ENCODE measurements at places on chromosomes 13 and 19.

GRCh38 chr19:50851620-50852019 lies 3.1 kb upstream of the KLK3 start:
- no peak for DNase-seq

DNA sequence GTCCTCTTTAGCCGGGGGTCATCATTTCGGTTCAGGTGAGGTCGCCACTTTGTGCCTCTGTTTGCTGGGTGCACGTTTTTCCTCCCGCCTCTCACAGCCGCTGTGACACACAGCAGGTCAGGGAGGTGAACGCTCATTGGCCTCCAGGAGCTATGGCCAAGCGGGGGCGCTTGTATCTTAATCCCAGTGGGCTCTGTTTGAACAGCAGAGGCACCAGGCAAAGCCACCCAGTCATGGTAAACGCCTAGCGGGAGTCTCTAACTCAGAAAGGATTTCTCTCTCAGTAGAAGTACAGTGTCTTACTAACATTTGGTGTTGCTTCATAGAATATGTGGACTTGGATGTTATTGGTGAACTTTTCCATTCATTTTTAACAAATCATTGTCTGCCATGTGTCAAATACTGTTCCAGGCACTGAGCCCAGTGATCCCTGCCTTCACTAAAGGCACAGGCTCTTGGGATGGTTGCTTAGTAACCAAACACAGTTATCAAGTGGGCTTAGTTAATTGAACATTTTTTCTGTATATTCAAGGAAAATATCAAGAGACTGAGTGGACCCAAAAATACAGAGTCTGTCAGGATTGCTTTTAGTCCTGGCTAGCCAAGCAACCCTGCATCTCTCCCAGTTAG lies 186.7 kb downstream of the STK24 start:
- peak; percentile 3 for DNase-seq

DNA sequence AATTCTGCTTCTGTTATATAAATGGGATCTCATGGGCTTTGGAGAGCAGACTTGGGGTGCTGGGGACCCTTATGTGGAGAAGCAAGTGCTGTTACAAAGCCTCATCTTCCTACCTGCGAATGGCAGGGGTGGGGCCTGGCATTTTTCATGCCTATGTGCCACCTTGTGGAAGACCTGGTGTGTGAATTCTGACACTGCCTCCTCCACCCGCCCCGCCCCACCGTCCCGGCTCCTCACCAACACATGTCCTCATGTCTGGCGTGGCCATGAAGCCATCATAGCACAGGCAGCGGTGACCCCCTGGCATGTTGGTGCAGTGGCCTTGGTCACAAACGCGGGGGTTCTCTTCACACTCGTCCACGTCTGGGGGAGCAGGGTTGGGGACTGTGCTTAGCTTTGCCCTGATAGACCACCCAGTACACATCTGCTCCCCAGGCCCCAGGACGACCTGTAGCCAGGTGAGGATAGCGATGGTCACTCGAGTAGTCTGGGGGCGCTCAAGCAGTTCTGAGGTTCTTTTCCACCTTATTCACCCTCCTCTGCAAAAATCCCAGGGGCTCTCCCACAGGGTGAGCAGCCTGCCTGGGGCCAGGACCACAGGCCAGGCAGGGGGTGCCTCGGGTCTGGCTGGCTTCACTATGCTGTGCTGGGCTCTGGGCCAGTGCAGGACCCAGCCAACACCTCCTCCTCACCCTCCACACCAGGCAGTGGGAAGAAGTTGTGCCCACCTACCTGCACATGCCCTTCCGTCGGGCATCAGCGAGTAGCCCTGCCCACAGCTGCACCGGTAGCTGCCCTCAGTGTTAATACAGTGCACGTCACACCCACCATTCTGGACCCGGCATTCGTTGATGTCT lies 32.7 kb downstream of the FBN3 start:
- no peak for DNase-seq

DNA sequence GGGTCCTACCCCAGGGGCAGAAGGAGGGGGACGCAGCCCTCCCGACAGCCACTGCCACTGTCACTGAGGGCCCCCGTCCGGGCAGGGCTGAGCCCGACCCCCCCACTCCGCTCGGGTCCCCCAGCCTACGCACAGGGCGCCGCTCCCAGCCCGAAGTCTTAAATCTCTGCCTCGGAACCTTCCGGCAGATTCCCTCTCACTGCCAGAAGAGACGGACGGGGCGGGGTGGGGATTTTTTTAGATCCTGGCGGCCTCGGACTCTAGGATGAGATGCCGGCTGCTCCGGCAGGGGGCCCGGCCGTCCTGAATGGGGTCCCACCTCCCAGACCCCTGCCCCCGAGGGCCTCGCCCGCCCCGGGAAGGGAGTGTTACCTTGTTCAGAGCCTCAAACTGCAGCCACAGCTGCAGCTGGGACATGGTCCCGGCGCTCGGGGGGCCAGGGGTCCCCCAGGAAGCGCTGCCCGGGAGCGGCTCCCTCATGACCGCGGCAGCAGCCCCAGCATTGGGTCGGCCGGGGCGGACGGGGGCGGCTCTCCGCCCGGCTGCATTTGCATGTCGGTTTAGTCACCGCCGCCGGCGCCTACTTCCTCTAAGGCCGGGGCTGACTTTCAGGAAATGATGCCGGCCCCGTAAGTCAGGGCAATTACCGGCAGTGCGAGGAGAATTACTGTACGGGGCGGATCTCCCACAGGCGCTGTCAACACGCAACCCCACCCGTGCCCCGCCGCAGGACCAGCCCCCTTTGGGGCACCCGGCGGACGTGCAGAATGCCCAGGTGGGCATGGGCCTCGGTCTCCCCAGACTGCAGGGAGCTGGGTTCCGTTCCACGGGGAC lies 28.1 kb downstream of the GPX4 start:
- peak; percentile 89 for DNase-seq

- DNase-seq: no peak
Observed at GRCh38 chr13:66781241-66781640, 448.9 kb downstream of the PCDH9 start.

GRCh38 chr19:57515255-57515654 lies 11.9 kb upstream of the ZNF549 start:
- DNase-seq: no peak

DNA sequence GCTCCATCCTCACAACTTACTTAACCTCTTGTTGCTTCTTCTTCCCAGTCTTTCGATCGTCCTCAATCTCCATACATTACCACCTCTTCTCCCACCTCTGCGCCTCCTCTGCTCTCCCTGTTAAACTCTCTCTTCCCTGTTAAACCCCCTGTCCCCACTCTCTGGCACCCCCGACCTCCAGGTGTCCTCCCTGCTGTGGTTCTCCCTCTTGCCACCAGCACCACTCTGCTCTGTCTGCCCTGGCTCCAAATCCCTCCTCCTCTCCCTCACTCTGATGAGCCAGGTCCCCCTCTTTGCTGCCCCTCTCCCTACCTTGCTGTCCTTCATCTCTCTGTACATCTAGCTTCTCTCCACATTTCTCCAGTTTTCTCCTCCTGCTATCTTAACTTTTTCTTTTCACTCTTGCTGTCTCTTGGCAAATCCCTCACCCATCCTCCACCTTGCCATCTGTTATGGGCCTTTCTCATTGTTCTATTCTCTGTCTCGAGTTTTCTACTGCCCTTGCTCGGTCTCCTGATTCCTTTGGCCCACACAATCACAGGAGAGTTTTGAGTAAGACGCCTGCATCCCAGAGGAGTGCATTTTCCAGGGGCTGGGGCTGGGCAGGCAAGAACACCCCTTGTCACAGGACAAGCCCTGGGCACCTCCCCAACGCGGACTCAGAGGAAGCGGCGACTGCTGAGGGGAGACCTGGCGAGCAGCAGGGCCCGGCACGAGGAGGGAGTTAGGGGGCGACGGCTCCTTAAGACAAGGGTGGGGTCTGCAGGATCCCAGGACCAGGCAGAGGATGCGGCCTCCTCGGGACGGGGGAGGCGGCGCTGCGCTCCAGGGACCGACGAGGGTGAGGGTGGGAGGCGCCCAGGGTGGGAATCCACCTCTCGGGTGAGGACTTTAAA lies 21.4 kb upstream of the ERVV-1 start:
- DNase-seq: no peak

DNA sequence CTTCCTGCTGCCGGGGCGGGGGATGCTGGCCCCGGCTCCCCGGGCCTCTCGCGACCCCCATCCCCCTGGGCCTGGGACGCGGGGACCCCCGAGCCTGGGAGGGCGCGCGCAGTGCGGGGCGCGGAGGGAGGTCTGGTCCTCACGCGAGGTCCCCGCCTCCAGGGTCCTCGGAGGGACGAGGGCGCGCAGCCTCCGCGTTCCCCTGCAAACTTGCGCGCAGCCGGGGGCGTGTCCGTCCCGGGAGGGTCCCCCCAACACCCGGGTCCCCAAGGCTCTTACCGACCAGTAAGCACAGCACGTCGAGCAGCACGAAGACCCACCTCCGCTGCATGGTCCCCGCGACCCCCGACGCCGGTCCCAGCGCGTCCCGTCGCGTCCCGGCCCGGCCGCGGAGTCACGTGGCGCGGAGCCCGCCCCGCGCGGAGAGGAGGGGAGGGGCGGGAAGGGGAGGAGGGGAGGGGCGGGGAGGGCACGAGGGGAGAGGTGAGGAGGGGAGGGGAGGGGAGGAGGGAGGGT lies at the start of gene PLPP2:
TSS of gene PLPP2 (minus strand) at position 398 of the 516 bp plus-strand sequence. CDS start at position 331, 67 bp downstream.
- DNase-seq: no peak

DNA sequence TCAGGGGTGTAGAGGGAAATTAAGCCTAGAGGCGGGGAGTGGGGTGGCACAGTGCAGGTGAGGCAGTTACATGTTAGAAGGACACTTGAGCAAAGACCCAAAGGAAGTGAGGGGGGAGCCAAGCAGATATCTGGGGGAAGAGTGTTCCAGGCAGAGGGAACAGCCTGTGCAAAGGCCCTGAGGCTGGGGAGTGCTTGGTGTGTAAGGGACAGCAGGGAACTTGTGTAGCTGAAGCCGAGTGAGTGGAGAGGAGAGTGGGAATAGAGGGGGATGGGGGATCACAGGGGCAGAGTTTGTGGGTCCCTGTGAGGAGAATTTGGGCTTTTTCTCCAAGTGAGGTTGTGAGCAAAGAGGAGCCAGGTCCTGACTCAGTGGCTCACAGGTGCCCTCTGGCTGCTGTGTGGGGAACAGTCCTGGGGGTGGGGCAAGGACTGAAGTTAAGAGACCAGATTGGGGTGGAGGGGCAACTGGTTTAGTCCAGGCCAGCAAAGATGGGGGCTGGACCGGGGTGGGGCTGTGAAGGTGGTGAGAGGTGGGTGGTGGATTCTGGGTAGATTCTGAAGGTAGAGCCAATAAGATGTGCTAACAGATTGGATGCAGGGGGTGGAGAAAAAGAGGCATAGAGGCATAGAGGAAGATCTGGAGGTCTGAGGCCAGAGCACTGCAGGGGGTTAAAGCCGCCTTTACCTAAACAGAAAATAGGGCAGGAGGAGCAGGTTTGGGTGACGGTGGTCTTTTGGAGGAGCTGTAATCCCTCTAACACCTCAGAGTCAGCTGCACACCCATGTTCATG lies 75.3 kb downstream of the CACNA1A start:
- peak; percentile 41 for DNase-seq

DNA sequence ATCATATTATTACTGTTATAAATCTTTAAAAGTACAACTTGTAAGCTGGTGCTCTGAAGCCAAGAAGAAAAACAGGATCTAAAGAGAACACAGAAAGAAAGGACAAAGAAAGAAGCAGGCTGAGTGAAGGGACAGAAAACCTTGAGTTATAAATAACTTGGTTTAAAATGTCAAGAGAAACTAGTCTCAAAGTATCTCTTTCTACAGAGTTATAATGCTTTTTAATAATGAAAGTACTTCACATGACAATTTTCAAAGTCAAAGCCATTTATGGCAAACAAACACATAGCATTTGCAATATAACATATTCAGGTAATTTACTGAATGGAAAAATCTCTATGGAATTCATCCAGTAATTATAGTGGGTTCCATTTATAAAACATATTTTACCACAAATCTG lies 33.4 kb downstream of the CAB39L start:
- no peak for DNase-seq

DNA sequence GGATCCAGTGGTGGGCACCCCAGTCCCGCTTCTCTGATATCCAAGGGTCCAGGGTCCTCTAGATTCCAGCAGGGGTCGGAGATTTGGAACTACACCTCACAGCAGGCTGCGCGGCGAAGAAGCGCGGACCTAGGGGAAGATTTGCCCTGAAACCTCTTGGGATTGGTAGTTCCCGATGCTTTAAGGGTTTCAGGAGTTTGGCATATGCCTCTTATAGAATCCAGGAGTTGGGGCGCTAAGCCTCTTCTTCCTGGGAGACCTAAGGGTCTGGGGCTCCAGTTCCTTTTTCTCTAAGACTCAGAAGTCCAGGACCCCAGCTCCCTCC lies 349 bp downstream of the BCL2L12 start:
- no peak for DNase-seq

DNA sequence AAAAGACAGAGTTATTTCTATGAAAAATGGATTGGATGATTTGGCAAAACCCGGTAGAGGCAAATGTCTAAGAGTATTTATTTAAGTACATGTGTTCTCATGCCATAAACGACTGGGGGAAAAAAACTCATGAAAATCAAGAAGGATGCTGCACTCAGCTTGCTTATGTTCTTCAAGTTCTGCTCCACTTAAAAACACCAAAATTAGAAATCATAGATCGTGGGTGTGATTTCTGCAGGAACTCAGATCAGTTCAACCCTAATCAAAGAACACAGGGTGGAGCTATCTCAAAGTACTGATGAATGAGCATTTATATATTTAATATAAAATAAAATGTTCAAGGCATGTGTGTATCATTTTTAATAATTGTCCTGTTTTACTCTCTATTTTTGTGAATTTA lies 103.8 kb downstream of the FGF14 start:
- DNase-seq: no peak

GRCh38 chr19:48630296-48631063 lies 6.7 kb downstream of the DBP start:
- DNase-seq: no peak

GRCh38 chr13:73945871-73946270 lies 188.3 kb downstream of the KLF12 start:
- DNase-seq: no peak

- no peak for DNase-seq
Observed at GRCh38 chr19:41882568-41883462, at the start of gene ARHGEF1. Gene ARHGEF1, plus strand, starts transcription at chr19:41883184. Its CDS starts 4,899 bp downstream, at chr19:41888083.

- no peak for DNase-seq
Observed at GRCh38 chr13:94313926-94314325, 165.6 kb downstream of the DCT start.

DNA sequence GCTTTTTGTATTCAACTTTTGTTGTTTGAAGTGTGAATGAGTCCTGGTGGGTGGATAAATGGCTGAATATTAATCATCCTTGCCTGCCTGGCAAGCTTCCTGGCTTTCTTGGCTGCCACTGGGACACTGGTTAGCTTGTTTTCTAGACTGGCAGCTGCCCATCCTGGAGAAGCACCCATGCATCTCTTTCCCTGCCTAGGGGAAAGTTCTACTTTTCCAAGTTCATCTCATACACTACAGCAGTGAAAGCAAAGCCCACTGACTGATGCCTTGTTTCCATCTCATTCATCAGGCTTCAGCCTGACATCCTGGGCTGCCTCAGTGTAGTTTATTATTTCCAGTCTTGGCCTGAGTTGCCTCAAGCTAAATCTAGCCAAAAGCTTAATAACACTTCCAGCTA lies 244.8 kb downstream of the PCDH20 start:
- no peak for DNase-seq

Measured in HFFc6 (cell line).